DMS53 (cell line): ENCODE measurements at places on chromosomes 5 and 9.

DNA sequence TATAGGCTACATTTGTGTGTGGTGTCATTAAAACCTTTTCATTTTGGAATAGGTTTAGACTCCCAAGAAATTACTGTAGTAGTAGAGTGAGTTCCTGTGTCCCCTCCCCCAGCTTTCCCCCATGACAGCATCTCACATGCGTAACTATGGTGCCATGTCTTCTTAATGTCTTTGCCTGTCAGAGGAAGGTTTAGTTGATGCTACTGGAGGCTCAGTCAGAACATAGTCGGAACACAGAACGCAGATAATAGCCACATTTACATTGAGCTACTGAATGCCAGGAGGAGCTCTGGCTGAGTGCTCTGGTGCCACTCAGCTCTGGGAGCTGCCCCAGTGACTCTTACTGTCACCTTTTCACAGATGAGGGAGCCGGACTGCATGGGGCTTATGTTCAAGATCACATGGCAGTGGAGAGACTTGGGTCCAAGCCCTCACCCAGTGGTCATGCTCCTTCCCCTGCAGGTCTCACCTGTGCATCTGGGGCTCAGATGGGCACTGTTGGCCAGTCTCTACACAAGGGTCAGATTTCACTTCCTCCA lies 223.6 kb downstream of the AOPEP start:
- no peak for DNase-seq

DNA sequence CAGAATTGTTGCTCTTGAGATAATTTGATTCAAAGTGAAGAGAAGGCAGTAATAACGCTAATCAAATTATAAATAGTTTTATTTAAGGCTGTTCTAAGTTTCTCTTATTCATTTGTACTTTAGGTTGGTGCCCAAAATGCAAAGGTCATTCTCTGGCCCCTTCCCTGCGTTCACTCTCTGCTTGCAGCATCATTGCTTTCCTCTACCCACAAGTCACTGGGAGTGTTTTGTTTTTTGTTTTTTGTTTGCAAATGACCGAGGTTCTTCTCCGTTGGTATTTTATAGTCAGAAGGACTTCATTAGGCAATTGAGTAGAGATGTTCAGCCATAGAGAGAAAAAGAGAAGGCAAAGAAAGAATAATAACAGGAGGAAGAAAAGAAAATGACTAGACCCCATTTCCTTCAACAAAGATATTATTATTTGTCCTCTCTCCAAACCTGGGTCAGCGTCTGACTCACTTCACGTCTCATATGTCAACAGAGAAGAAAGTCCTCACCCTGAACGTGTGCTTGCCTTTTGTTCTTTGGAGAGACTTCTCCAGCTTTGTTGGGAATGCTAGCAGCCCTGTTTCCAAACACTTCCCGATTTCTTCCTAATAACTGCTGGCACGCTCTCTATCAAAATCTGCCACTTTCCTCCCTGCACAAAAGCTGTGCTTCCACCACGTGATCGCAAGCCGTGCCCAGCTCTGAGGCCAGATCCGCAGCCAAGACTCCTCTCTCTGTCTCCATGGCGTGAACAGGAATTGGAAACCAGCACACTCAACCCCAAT lies 119.8 kb downstream of the EBF1 start:
- DNase-seq, result peak; percentile 89

DNA sequence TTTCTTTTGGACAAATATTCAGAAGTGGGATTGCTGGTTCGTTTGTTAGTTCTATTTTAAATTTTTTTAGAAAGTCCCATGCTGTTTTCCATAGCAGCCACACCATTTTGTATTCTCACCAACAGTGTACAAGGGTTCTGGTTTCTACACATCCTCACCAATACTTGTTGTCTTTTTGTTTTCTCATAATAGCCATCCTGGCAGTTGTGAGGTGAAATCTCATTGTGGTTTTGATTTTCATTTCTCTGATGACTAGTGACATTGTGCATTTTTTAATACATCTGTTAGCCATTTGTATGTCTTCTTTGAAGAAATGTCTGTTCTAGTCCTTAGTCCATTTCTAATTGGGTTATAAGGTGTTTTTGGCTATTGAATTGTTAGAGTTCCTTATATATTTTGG lies 214.3 kb downstream of the ARRDC3 start:
- no peak for DNase-seq

DNA sequence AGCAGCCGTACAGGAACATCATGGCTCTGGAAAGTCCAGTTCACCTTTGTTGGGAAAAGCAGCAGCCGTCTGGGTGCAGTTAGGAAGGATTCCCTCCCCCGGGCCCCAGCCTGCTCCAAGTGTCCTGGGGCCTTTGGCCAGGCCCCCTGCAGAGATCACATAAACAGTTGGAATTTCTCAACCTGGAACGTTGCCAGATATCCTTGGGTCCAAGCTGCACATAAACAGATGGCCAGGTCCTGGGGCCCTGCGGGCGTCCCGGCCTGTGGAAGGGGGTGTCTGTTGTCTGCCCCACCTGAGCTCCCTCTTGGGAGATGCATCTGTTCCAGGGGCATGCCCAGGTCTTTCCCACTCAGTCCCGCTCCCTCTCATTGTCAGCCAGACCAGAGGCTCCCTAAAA lies 92.7 kb downstream of the COL5A1 start:
- DNase-seq, result no peak

GRCh38 chr5:84286662-84287061 lies 98.0 kb downstream of the EDIL3 start:
- no peak for DNase-seq

DNA sequence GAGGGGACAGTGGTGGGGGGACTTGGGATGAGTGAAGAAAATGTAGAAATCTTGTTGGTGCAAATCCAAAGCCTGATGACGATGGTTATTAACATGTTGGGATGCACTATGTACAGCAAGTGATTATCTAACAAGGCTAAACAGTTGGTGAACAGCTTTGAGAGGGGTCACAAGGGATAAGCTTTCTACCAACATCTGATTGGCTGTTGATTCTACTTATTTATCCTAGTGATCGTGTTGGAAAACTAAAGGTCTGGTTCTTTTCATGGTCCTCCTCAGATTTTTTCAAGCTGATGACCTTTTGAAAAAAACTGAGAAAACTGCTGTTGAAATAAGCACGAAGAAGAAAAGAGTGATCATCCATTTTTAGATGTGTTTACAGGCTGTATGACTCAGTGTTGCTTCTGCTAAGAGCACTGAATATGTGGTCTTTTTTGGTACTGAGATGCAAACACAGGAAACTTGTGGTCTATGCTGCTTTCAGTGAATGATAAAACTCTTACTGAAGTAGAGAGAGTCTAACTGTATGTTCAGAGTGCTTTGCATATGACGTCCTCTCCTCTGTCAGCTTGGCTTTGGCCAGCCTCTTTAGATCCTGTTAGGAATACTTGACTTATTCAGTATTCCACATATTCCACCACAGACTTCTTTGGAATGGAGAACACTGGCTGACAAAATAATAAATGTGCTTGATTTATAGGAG lies 174.8 kb downstream of the SLF1 start:
- DNase-seq, result no peak

GRCh38 chr5:15495026-15495425 lies 5.0 kb upstream of the FBXL7 start:
- no peak for DNase-seq

DNA sequence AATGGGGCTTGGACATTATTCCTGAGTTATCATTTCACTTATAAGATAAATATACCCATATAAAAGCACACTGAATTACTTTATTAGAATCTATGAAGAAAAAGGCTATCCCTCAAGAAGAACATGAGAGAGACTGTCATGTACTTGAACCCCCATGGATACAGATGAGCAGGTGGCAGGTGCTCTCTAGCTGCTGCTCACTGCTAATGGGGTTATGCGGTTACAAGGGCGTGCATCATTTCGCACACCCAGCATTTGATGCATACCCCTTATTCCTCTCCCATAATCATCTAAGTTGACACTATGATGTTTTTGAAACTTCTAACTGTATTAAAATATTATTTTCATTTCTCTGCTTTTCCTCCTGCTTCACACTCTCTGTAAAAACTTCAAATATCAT lies 16.4 kb downstream of the ITK start:
- no peak for DNase-seq

DNA sequence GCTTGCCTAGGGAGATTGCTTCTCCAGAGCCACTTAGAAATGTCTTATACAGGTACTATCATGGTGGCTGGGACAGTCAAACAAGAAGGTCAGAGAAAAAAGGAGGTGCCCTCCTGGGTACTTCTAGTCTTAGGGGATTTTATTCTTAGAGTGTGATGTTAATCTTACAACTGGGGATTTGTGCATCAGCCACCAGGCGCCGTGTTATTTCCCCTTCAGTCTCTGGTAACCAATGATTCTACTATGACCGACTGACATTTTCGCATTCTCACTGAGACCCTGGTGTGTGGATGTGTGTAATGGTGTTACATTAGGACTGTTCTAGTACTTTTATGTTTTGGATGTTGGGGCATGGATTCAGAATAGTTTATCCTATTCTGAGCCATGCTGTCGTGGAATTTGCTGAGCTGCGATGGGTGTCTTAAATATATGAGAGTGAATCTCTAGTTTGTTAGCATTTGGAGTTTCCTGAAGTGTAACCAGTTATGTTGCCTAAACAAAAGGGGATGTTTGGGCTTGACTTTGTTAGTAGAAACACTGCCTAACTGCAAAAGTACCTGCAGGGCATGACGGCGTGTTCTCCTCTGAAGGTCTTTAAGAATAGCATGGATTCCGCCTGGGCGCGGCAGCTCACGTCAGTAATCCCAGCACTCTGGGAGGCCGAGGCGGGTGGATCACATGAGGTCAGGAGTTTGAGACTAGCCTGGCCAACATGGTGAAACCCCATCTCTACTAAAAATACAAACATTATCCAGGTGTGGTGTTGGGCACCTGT lies 175.2 kb upstream of the DAP start:
- no peak for DNase-seq
